NCI-H2081 treated with DMSO at 0.1 percent for 48 hours (cell line): ENCODE measurements at places on chromosomes 3 and 15.

DNA sequence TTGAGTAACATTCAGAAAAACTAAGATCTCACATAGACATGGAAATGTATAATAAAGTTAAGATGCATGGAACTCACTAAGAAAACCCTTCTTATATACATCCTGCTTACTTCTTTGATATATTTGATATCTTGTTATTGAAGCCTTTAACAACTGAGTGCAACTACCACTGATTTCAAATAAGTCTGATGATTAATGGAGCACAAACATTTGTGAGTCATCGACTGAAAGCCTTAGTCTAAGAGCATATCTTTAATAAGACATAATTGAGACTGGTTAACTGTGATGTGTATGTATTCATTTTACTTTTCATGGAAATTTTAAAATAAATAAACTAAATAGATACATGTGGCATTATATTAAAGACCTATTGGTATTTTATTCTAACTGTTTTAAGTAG is 740.5 kb downstream of the EPHA3 start:
- DNase-seq: no peak

GRCh38 chr3:179151474-179151873 is 3.3 kb downstream of the PIK3CA start:
- no peak for DNase-seq

GRCh38 chr3:58567251-58567515 is 10.0 kb downstream of the FAM107A start:
- DNase-seq: no peak

DNA sequence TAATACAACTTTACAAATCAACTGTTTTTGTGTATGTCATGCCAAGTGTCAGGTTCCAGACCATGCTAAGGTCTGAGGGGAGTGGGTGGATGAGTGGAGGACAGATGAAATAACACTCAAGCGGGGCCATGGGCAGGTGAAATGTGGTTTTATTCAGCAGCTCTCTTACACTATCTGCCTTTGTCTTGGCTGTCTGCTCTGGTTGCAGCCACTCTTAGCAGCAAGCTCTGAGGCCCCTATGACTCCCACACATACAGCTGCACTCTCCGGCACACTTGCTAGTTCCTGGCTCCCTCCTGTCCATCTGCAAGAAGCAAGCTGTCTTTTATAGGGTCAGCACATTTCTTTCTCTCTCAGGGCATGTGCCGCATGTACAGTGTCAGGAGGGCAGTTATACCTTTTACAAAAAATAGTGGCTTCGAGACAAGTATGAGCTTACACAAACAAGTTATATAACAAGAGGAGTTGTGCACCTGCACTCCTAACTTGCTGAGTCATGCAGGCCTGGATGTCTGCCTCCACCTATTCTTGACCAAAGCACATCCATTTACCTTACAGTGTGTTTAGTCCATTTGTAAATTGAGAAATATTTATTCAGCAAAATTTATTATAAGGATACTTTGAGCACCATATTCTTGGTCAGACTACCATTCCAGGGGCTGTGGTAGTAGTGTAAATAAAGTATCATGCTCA is 683.7 kb upstream of the CBLB start:
- no peak for DNase-seq

DNA sequence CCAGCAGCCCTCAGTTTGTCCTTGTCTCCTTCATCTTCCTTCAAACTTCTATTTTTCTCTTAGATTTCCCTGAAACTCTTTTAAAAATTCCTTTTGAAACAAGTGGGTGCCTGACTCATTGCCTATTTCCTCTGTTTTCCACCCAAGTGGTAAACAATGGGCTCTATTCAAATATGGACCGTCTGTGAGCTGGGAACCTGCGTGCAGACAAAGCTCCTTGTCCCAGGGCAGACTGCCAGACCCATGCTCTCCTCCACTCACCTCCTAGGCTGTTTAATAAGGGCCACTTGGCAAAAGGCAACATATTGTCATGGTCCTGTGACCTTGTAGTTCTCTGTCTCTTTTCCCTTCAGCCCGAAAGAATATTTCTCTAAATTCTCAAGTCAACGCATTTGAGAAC is 332.7 kb upstream of the THBS1 start:
- DNase-seq: no peak

- no peak for DNase-seq
These were observed 583.3 kb upstream of the CBLB start for GRCh38 chr3:106452096-106452495.

DNA sequence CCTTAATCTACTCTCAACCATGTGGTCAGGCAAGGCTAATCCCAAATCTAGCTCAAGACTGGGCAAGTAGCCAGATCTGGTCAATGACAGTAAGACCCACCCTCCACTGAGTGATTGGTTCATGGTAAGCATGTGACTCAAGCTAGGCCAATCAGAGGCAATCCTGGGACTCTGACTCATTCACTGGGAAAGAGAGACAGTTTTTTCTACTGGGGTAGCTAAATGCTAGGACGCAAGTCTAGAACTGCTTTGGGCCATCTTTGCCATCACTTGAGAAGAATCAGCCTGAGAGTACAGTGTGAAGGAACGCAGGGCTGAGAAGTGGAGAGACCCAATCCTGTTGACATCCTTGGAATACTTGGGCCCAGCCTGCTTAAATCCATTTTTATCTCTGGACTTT is 9.4 kb upstream of the RAD18 start:
- no peak for DNase-seq

DNA sequence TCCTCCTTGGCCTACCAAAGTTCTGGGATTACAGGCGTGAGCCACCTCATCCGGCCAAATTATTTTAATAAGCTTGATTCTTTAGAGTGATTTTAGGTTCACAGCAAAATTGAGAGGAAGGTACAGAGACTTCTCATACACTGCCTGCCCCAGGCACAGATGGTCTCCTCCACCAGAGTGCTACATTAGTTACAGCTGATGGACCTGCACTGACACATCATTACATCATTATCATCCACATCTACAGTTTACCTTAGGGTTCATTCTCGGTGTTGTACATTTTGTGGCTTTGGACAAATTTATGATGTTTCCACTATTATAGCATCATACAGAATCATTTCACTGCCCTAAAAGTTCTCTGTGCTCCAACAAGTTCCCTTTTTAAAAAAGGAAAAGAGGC is 4.4 kb upstream of the VPS8 start:
- DNase-seq: no peak

DNA sequence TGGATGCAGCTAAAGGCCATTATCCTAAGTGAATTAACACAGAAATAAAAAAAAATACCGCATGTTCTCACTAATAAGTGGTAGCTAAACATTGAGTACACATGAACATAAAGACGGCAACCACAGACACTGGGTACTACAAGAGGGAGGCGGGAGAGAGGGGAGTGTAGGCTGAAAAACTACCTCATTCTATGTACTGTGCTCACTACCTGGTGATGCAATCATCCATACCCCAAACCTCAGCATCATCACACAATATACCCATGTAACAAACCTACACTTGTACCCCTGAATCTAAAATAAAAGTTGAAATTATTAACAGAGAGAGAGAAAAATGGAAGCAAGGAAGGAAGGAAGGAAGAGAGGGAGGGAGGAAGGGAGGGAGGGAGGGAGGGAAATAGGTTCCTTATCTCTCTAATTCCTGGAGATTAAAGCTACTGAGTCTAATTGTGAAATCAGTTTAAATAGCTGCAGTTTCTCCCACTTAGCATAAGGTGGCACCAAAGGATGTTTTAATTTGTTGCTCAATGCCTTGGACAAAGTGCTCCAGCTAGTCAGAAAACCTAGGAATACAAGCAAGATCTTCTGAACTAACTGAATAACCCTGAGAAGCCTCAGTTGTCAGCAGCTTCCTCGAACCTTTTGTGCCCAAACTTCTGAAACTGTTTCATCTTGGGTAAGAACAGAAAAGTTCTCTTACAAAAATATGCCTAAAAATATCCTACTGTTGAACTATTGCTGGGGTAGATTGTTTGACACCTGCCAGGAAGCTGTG is 79.4 kb upstream of the ATP11B start:
- DNase-seq: peak; percentile 77

DNA sequence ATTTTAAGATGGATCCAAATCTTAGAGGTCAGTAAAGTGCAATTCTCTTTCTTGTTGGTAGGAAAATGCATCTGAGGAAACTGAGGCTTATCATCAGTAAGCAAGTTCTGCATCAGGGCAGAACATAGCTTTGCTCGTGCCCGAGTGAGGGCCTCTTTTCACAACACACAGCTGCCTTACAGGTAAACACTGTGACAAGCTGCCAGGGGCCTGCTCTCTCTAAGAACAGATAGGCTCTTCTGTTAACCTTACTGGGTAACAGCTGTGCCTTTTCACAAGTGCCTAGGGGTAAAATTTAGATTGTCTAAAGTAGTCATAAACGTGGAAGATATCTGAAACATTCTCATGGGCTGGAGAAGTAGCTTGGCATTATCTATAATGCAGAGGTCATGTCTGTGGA is 118.1 kb downstream of the C3orf38 start:
- no peak for DNase-seq

DNA sequence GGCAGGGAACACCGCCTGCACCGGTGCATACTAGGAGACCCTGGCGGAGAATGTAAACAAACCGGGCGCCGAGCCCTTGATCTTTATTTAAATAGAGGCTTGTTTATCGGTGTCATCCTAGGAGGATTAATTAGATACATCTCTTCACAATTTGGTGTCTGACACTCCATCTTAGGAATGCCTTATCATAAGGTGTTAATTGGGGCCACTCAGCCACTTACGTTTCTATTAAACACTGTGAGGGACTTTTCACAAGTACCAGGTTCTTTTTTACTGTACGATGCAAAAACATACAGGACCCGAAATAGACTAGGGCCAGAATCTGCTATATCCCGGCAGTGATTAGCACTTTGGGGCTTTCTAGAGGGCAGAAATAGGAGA is 8.0 kb downstream of the EOMES start:
- DNase-seq: no peak

- no peak for DNase-seq
These were observed 61.8 kb downstream of the RBPMS2 start for GRCh38 chr15:64713592-64713991.

GRCh38 chr3:178443634-178444033 is 92.6 kb upstream of the KCNMB2 start:
- peak; percentile 63 for DNase-seq

- no peak for DNase-seq
These were observed 193.4 kb upstream of the SEMA6D start for GRCh38 chr15:47523681-47524475.

DNA sequence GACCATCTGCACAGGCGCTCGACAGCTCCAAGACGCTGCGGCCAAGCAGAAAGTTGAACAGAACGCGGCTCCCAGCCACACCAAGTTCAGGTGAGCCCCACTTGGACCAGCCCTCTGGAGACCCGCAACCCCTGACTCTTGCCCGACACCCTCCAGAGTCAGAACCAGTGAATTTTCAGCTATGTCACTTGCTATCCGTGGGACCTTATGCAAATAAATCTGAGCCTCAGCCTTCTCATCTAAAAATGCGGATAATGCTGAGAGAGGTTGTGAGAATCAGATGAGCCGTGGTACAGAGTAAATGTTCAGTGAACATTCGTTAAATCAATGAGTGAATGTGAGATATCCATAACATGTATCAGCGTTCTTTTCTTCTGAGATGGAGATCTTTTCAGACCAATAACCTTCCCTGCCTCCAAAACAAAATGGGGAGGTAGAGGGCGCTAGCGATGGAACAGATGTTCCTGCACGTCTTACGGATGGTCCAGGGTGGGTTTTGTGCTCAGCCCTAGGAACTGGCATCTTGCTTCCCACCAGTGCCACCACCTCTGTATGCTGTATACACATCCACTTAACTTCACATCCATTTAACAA is 524 bp downstream of the MRPS11 start:
- DNase-seq: no peak

DNA sequence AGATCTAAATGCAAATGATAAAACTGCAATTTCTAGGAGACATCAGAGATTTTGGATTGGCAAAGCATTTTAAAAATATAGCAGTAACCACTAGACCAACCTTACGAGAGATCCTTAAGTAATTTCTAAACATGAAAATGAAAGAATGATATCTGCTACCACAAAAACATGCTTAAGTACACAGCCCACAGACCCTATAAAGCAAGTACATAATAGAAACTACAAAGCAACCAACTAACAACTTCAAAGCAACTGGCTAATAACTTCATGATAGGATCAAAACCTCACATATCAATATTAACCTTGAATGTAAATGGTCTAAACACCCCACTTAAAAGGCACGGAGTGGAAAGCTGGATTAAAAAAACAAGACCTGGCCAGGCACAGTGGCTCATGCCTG is 209.9 kb upstream of the SOX14 start:
- DNase-seq: no peak

DNA sequence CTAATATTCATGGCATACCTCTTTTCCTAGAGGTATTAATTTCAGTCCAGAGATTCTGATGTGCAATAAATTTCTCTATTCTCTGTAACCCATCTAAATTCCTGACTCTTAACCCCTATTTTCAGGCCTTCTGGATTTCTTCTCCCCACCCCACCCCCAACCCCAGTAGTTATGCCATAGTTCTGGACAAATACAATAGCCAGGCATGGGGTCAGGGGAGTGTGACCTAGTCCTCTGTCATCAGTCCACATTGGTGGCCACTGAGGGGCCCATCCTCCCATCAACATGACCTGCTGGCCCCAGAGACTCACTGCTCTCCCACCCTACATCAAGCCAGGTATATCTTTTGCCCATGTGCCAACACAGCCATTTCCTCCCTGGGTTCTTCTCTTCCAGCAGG is 3.8 kb upstream of the LIPC start:
- no peak for DNase-seq

- DNase-seq: no peak
These were observed 179.9 kb upstream of the C2CD4B start for GRCh38 chr15:62344806-62345539.

DNA sequence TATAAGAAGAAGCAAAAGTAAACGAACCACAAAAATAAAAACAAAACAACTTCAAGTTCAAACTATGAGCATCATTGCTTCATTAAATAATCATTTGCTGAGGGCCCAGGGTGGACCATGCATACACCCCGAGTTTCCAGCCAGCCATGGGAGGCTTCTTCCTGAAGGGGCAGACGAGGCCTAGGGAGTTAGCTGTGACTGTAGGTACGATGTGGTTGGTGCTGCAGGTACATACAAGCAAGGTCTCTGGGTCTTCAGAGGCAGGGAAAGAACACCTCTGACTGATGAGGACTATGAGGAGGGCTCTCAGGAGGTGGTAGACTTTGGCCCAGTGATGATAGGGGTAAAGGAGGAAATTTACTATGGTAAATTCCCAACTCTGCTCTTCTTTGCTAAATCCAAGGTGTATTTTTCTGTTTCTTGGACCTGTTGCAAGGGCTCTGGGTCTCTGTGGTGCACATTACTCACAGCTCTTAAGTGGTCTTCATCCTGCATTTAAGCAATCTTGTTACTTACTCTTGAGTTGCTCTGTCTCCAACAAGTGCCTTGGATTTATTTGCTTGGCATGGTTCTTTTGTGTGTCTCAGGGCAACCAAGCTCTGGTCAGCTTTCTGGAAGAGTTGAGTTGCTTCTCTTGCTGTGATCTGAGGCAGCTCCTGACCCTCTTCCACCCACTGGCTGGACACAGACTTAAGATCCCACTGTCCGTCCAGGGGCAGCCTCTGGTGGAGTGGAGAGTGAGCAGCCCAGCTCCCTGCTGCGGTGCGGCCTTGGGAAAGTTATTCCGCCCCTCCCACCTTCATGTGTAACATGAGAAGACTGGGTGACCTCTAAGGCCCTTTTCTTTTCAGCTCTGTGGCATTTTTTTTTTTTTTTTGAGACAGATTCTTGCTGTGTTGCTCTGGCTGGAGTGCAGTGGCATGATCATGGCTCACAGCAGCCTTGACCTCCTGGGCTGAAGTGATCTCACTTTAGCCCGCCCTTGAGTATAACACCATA is 56.1 kb upstream of the KIF23 start:
- DNase-seq: no peak
